ENCODE measurements at places on chromosomes 6 and 20. TPM values are rescaled to one million over a fixed set of nuclear protein-coding genes. Genes with fewer than 3 reads are reported as not detected.

- DNase-seq: no peak
Observed at GRCh38 chr20:32301719-32302506, 24.5 kb downstream of the KIF3B start.

Gene ZBTB12
- total RNA-seq: 2.1 TPM

DNA sequence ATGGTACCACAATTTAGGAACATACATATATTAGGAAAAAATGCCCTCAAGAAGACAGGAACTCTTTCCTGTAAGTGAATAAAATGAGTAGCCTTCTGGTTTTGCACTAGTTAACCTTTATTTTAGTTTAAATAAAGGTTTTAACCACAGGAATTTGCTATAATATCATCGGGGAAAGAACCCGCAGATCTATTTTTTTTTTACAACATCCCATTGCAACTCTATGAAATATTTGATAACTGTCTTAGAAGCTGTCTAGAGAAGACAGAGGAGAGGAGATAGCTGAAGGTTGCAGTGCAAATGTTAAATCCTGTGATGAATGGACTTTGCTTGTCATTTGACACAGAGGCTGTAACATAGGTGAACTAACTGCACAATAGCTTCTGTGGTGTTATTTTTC, 69.5 kb downstream of the TINAG start:
- no peak for DNase-seq

Gene ZNF311
- total RNA-seq: 0.68 TPM

Gene OR12D3
- not detected for total RNA-seq

- peak; percentile 37 for DNase-seq
Observed at GRCh38 chr20:31908016-31908415, 37.6 kb downstream of the TTLL9 start.

- DNase-seq: no peak
Observed at GRCh38 chr20:4165984-4166725, 150.8 kb upstream of the RNF24 start.

- DNase-seq: no peak
Observed at GRCh38 chr6:131037194-131037897, 25.7 kb downstream of the EPB41L2 start.

DNA sequence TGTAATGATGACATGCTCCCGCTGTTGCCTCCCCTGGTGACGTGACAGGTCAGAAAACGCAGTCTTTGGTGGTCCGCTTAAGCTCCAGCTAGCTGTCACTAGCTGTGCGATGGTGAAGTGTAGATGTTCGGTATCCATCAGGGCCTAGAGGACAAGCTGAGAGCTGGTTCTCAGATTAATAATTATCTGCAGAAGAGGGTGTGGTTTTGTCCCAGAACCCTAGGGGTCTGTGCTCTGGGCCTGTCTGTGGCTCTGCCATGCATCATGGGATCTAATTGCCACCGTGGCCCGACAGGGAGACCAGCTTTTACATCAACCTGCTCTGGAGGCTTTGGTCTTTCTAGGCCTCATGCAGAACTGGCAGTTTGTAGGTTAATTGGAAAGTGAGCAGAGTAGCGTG, 34.1 kb downstream of the ERMARD start:
- DNase-seq: no peak

- no peak for DNase-seq
Observed at GRCh38 chr6:92701425-92702096, 717.8 kb downstream of the EPHA7 start.

GRCh38 chr6:147691446-147691845, 183.0 kb downstream of the SAMD5 start:
- no peak for DNase-seq

GRCh38 chr6:114195631-114196403, 147.0 kb downstream of the HS3ST5 start:
- DNase-seq: no peak

DNA sequence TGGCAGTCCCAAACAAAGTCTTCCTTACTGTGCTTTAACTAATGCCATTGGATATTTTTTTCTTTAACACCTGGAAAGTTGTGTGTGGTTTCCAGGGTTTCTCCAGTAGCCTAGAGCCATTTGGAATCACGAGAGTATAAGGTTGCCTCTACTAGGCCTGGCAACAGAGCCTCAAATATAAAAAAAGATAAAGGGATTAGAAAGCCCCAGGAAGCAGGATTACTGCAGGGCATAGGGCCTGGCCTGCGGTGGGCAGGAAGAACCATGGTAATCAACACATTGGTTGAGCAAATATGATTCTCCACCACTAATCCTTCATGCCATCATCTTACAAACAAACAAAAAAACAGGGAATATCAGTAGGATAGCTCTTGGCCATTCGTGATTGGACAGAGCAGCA, 177.8 kb upstream of the GGTLC1 start:
- DNase-seq: no peak

Gene SPATS1
- not detected for total RNA-seq

Gene NQO2
- 32.0 TPM for total RNA-seq

DNA sequence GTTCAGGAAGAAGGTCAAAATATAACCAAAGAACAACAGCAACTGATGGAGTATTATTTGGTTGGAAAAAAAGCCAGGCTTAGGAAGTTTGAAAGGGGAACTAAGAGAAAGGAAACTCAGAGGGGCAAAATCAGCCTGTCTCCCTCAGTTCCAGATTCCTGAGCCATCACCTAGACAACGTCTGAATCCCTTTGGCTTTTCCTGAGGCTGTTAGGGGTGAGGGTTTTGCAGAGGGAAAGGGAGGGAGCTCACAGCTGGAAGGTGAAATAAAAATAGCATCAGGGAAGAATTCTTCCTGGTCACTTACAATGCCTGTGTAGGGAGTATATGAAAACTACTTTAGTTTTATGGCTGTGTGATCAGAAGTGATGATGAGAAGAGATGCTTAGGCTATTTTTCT, 100.5 kb downstream of the SOBP start:
- DNase-seq: no peak

GRCh38 chr6:169177516-169178166, 76.0 kb downstream of the THBS2 start:
- DNase-seq: no peak

DNA sequence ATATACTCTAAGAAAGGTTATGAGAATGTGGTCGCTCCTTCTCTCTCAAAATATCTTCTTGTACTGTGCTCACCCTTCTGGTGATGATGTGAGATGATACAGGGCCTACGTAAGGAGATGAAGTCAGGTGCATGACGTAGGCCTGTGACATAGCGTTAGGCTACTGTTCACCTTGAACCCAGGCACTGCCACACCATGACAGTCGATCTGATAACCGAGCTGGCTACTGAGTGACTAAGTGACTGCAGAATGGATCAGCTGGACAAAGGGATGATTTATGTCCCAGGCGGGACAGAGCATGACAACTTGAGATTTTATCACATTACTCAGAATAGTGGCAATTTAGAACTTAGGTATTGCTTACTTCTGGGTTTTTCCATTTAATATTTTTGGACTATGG, 11.2 kb downstream of the SLC24A3 start:
- no peak for DNase-seq

DNA sequence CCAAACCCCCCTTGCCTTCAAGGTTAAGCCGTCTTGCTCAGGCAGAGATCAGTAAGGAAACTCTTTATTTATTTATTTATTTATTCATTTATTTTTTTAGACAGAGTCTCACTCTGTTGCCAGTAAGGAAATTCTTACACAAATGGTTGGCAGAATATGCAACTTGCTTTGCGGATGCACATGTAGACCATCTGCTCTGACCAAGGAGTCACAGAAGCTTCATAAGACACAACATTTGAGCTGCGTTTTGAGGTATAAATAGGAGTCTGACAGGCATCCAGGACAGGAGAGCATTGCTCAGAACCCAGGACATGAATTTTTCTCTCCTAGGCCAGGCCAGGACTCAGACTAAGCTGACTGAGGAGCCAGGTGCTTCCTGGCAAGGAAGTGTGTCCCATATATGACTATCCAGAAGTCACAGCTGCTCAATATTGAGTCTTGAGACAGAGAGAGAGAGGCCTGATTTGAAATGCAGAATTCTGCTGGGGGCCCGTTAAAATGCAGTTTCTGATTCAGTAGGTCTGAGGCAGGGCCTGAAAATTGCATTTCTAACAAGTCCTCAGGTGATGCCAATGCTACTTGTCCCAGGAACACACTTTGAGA, 43.9 kb downstream of the HLA-A start:
- no peak for DNase-seq

DNA sequence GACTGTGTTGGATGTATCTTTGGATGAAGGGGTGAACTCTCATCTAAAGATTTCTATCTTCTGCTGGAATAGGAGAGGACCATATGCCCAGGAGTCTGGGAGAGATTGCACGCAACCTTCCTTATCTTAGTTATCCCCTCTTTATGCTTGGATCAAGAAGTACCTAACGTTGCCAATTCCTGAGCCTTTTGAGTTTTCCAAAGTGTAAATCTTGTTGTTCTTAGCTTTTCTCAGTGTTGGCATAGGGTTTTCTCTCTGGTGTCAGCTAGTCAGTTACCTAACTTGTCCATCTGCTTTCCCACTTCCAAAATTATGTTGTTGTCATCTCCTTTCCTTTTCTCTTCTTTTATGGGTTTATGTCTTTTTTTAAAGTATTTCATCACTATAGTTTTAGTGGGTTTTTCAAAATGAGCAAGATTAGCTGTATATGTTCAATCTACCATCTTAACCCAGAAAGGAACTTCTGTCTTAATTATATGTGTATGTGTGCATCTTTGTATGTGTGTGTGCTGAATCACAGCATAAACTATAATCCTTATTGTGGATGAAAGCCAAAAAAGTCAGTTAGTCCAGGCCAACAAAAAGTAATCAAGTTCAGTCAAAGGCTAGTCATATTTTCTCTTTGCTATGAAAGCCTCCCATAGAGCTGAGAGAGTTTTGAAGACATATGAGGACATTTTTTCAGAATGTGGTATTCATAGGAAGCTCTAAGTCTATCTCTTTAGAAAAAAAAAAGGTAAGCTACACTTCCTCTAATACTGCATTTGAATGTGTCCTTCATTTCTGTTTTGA, 72.1 kb downstream of the KHDC1L start:
- DNase-seq: no peak

DNA sequence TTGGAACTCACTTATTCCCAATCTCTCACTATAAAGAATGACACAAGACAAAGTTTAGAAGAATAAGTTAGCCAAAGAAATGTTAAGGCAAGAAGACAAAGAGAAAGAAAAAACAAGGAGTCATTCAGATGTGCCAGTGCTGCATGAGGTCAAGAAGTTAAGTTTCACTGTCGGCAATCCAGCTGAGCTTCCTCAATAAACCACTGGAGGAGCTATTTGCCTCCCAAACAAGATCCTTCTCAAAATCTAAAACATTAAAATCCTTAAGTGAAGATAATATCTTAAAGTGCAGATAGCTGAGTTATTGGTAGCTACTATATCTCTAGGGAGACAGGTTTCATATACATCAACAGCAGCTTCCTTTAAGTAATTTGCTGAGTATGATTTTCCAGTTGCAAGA, 512.3 kb downstream of the HDGFL1 start:
- DNase-seq: no peak

GRCh38 chr6:144515761-144516160, 230.6 kb downstream of the UTRN start:
- no peak for DNase-seq

DNA sequence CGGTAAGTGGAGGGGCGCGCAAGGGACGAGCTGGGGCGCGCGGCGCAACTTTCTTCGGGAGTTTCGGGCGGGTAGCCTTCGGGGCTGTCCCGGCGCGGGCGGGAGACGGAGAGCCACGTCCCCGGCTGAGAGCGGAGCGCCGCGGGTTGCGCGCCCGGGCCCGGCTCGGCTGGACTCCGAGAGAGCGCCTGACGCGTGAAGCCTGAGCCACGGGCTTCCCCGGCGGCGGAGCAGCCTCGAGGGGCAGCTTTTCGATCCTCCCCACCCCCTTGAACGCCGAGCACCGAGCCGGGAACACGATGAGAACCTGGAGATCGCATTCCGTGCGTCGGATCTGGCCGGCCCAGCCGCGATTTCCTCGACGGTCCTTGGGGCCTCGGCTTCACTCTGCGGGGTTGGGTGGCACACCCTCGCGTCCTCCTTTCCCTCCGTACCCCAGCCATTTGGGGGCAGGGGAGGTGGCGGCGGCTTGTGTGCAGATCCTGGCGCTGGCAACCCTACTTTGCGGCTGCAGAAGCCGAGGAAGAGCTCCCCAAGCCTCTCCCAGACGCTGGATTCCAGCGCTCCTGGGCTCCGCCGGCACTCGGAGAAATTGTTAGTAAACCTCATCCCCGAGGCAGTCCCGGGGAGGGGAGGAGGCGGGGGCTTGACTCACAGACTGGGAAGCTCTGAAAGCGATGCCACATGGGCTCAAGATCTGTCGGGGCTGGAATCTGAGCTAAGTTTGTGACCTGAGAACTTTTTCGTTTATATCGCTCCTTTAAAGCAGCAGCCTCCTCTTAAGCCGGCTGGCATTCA, 572 bp downstream of the DSE start:
- peak; percentile 92 for DNase-seq

- DNase-seq: no peak
Observed at GRCh38 chr20:54199283-54199682, 8.6 kb upstream of the PFDN4 start.

DNA sequence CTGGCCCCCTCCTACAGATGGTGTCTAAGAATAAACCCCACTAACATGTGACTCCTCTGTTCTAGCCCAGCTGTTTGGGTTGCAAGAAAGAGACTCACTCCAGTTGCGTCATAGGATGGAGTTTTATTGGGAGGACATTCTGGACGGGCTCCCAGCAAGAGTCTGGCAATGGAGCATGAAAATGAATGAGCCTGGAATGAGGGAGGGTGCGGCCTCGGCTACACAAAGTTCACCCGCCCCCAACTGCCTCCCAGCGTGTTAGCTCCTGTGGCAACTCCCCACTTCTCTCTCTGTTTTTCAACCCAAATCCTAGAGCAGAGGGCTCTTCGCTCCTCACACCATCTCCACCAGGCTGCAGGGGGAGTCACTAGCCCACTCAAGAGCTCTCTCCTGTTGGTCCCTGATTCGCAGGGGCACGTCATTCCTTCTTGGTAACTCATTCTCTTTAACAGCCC, 5.1 kb upstream of the ADAM33 start:
- peak; percentile 97 for DNase-seq

DNA sequence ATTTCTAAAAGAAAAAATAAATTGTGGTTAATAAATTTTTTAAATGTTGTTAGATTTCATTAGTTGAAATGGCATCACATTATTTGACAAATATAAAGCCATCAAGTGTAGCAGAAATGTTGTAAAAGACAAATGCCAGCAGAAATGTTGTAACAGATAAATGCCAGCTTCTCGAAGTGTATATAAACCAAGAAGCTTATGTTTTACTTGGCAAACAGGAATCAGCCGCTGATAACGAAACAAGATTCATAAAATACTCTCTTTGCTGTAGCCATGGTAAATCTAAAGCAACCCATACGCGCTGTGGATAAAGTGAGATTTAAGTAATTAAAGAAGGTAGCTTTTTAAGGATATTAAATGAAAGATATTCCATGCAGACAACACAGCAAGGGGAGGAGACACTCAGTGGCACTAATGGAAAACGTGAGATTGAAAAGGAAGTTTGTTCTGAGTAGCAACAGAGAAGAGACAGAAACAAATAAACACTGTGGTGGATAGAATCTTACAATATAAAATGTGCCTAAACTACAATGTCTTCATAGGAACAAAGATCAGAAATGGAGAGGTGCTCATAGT, 29.6 kb downstream of the BTBD9 start:
- no peak for DNase-seq

DNA sequence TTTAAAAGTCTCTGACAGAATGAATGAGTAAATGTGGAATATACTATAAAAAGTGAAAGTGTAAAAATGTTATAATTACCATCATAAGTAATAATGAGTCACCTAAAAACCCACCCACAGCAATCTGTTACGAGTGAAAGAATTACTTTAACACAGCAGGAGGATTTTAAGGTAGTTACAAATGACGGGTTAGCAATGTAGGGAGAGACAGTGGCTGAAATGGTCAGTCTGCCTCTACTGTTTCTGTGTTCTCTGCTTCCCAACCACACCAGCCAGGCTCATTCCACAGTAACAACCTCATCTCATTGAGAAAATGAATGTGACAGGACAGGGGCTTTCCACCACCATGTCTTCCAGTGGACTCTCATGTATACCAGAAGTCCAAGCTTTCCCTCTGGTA, 124.4 kb upstream of the KCNK16 start:
- DNase-seq: no peak
